ENCODE measurements at places on chromosomes 16 and 17.

- DNase-seq, result no peak
These were observed 7.0 kb upstream of the KATNB1 start for GRCh38 chr16:57728336-57729181.

DNA sequence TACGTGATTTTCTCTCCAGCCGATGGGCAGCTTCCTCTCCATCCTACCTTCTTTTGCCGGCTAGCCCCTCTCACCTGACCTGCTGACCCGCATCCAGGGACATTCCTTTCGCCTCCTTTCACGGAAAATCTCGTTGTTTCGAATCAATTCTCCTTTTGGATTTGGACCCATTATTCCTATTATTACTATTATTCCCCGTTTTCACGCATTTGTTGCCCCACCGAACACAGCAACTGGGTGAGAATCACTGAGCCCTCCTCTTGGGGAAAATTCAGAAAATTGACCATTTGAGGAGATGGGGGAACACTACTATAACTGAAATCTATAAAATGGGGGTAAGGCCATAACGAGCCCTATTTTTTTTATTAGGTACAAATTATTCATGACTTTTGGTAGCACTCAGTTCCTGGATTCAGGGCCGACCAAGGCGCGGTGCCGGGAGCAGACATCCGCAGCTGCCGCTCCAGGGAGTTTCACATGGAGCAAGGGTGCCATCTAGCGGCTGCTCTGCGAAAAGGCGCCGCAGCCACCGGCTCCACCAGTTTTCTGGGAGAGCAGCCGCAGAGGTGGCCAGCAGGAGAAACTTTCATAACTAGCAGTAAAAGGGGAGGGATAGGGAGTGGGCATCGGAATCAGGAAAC lies 3.3 kb upstream of the HOXB8 start:
- DNase-seq, result peak; percentile 88

- no peak for DNase-seq
These were observed 11.9 kb downstream of the POLR3K start for GRCh38 chr16:41439-42068.

GRCh38 chr16:49337814-49338350 lies 35.7 kb upstream of the C16orf78 start:
- no peak for DNase-seq

DNA sequence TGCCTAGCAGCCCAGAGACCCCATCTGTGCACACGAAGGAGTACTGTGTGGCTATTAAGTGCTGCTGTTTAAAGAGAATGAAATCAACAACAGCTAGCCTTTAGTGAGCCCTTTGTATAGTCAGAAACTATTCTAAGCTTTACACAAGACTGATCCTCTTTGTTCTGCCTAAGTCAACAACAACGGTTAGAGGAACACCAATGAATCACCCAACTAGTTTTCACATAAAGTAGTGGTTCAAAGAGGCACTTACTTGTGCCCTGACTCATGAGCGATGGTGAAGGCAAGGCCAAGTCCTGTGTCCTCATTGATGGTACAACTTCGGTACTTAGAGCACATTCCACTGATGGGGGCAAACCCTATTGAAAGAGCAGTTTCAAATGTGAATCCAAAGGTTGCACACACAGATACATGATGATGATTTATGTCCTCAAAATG lies 75.8 kb downstream of the ADAMTS18 start:
- peak; percentile 2 for DNase-seq

- peak; percentile 76 for DNase-seq
These were observed 2.4 kb downstream of the VPS25 start for GRCh38 chr17:42775534-42776098.

DNA sequence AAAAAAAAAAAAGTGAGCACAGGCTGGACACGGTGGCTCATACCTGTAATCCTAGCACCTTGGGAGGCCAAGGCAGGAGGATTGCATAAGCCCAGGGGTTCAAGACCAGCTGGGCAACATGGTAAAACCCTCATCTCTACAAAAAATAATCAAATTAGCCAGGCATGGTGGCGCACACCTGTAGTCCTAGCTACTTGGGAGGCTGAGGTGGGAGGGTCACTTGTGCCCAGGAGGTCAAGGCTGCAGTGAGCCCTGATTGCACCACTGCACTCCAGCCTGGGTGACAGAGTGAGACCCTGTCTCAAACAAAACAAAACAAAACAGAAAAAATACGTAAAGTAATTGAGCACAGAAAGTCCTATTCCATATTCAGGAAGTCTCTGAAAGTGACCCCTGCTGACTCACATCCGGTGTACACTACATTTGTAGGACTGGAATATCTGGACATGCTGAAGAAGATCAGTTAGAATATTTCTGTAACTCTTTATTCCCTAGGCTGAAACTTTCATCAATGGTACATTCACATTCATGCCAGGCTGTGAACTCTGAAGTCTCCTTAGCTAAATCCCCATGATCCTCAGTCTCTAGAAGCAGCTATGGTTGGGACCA lies 66.0 kb upstream of the HAS3 start:
- peak; percentile 78 for DNase-seq

GRCh38 chr16:23835390-23836077 lies at the start of gene PRKCB:
Gene PRKCB, plus strand, starts transcription at chr16:23835983.
- DNase-seq, result no peak

DNA sequence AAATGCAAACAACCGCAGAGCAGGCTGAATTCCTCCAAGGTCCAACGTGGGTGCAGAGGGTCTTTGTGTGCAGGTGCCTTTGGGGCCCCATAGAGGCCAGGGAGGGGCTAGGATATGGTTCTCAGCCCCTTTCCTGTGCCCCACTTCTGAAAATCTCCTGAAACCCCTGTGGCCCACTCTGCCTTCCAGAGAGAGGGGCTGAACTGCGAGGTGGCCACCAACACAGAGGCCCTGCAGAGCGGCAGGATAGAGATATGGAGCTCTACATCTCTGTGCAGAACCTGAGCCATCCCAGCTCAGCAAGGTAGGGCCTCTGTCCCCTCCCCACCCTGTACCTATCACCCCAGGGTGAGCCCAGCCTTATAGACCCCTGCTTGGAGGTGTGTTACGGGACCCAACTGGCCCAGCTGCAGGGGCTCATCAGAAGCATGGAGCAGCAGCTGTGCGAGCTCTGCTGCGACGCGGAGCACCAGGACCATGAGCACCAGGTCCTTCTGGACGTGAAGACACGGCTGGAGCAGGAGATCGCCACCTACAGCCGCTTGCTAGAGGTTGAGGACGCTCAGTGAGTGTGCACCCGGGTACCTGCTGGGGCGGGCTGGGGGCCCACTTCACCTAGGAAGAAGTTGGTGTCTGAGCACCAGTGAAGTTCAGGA lies 5.5 kb downstream of the USP6 start:
- DNase-seq, result no peak

DNA sequence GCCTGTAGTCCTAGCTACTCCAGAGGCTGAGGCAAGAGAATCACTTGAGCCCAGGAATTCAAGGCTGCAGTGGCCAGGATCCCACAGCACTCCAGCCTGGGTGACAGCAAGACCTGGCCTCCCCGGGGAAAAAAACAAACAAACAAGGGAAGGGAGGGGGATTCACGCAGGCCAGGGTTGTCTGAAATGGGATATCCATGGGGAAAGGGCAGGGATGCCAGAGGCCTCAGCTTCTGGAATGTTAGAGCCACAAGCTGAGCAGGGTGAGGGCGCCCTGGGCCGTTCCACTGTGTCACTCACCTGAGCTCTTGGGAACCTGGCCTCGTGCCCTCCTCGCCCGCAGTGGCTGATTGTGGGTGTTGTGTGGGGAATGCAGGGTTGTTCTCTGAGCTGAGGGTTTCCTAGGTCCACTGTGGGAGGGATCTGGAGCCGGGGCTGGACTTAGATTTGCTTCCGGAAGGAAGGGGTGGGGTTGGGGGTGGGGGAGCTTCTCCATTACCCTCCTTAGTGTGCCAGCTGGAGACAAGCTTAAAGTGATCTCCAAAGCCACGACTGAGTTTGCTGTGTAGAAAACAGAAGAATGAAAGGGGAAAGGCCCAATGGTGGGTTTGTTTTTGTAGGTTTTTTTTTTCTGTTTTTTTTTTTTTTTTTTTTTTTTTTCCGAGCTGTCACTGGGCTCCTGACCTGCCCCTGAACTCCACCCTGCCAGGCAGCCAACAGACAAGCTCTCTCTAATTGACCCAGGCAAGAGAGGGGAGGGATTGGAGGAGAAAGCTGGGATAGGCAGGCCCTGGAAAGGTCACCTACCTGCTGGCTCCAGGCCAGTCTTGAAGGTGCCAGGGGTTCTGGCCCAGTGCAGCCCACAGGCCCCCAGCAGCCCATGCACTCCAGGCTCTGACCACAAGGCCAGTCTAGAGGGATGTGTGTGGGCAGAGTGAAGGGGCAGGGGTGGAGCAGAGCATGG lies at the start of gene SULT1A1:
SULT1A1 (minus strand) TSS at position 414 of the 964 bp plus-strand sequence. CDS start 1,189 bp downstream, outside the sequence.
- DNase-seq, result no peak

DNA sequence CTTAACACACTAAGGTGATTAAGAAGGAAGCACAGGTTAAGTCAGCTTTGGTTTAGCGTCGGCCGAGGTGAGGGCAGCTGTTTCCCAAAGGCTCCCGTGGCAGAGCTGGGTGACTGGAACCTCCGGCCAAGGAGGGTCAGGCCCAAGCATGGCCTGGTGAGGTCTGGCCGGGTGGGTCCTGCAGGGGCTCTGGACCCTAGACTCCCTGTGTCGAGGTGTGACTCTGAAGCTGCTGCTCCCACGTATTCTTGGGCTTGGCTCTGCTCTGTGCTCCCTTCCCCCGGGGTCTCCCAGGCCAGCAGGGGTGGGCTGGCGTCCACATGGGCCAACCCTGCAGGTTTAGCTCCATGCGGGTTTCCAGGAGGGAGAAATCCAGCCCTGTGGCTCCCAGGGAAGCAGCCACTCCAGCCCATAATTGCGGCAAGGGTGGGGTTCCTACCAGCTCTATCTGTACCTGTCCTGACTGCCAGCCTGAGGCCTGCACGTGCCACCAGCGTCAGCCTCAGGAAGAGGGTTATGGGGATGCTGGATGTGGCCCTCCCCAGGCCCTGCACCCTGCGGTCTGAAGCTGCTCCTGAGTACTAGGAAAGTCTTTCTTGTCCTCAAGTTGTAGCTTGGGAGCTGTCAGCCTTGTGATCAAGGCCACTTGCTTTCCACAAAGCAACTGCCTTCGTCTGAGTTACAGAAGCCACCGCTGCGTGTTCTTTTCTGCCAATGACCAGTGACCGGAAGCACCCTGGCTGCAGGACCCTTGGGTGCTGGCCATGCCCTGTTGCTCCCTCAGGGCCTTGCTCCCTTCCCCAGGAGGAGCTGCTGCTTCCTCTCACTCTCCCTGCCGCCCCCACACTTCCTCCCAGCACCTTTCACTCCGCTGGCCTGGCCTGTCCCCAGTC lies 4.8 kb downstream of the CDK5R1 start:
- DNase-seq, result peak; percentile 11

DNA sequence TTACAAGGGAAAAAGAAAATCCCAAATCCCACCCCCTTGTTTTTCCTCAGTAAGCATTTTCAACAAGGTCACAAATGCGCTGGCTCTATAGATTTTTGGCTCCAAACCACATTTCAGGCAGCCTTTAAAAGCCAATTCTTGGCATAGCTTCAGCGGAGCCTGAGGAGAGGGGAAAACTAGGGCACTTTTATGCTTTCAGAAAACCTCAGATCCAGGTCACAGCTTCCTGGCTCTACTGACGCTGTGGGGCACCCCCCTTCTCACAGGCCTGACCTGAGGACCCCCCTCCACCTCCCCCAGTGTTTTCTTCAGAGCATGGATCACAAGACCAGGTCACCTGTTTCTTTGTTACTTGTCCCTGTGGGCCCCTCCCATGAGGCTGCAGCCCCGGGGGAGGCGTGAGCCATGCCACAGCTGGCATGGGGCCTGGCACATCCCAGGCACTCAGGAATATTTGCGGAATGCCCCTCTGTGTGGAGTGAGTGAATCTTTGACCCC lies 30.1 kb upstream of the MTSS2 start:
- DNase-seq, result no peak

GRCh38 chr17:5545051-5545987 lies 39.0 kb downstream of the NLRP1 start:
- no peak for DNase-seq

DNA sequence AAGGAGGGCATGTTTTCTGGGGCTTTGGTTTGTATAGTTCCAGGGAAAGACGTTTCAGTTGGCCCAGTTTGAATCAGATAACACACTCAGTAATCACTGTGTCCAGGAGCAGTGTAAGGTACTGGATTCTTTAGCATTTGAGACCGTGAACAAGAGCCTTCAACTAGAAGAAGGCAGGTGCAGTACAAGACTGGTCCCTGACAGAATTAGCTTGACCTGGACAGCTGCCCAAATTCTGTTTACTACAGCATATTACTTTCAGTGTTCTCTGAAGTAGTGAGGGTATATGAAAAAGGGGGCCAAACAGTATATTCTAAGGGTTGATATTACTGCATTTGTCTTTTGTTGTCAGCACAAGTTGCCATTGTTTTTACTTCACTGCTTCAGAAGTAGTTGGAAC lies 81.3 kb downstream of the COX10 start:
- no peak for DNase-seq

DNA sequence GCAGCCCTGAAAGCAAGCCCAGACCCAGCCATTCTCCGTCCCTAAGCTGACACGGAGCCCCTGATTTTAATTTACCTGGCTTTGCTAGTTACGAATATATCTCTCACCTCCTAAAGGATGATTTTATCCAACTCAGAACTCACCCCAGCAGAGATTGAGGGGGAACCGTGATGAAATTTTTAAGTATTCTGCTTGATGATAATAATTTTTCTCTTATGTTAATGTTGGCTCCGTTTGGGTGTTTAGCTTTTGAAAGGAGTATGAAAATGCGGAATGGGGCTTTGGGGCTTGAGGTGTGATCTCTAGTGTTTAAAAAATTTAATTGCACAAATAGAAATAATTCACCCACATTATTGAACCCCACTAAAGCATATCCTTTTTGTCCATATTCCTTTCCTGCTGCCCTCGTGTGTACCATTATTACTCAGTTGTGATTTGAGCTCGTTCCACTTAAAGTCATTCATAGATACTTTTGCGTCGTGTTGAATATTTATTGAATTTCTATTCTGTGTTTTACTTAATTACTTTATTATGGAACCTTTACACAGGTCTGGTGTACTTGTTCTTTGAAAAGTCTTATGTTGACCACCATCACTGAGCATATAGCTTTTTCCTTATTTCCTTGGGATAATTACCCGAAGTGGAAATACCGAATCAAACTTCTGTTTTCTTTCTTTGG lies 775 bp downstream of the PRPSAP2 start:
- peak; percentile 16 for DNase-seq

- DNase-seq, result peak; percentile 26
These were observed 23.8 kb downstream of the SEC14L1 start for GRCh38 chr17:77164483-77165091.

DNA sequence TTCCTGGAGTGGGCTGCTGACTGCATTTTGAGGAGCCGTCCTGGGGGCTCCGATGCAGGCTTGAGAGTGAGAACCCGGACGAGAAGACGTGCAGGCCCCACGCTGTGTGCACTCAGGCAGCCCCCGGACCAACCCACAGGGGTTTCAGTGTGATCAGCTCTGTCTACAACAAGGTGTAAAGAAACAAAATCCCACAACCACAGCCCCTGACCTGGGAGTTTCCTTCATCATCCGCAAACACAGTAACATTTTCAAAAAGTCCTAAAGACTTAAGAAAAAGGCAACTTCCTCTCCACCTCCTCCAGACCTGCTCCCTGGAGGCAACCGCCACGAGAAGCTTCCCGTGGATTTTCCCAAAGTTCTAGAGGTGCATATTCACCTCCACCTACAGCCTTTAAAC lies 15.4 kb upstream of the MEAK7 start:
- DNase-seq, result no peak

- DNase-seq, result peak; percentile 4
These were observed 6.4 kb downstream of the PHKB start for GRCh38 chr16:47467501-47467900.
